AG04450 (cell line): ENCODE measurements at places on chromosomes 1 and 21. TPM values are rescaled to one million over a fixed set of nuclear protein-coding genes. Genes with fewer than 3 reads are reported as not detected.

DNA sequence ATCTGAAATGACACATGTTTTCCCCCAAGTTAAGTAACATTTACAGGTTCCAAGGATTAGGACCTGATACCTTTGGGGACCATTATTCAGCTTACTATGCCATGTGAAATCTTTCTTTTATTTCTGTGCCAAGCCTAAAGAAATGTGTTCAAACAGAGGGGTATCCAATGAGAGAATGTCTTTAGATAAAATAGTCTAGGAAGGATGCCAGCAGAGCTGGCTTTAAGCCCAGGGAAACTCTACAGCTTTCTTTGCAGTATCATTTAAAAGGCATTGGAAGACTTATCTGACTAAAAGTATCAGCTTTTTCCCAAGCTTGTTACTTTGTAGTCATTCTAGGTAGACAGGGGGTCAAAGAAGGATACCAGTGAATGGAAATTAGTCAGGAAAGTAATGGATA lies 860.4 kb downstream of the PLA2G4A start:
- DNase-seq, result peak; percentile 59

DNA sequence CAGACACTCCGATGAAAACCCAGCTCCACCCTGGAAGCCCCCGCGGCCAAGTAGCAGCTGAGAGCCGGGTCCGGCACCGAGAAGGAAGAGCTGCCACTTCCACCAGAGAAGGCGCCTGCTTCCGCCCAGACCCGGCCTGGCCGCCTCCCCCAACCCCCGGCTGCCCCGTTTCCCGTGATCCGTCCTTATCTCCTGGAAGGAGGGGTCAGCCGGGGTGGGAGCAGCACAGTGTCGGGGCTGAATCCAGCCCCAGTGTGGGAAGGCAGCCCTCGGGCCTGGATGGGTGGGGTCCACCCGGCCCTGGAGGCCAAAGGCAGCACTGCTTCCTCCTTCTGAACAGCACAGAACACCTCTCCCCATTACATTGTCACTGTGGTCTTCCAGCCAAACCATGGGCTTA lies 69.4 kb downstream of the MEGF6 start:
- no peak for DNase-seq

GRCh38 chr1:170284512-170284911 lies 138.8 kb downstream of the NTMT2 start:
- DNase-seq, result no peak

DNA sequence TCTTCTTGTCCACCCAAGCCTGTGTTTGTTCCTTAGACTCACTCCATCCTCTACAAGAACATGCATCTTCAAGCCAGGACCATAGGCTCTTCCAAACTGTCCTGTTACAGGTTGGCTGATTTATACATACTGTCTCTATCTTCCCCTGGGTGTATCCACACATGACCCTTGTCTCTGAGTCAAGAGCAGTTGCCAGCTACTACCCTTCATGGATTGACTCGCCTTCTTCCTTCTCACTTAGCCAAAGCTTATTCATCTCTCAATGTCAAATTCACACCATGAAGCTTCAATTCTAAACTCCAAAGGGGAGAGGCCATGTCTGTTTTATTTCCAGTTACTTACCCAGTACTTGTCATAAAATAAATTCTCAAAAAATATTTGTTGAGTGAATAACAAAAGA lies 64.1 kb upstream of the CACHD1 start:
- DNase-seq, result no peak

GRCh38 chr1:78682496-78682895 lies 32.9 kb downstream of the IFI44 start:
- DNase-seq, result no peak

- no peak for DNase-seq
Observed at GRCh38 chr1:2275796-2276536, 47.8 kb downstream of the SKI start.

The LEPR gene
- polyA plus RNA-seq, result 7.4 and 11.1 TPM in 2 replicates

The RXRG gene
- not detected in 2 replicates for polyA plus RNA-seq

The BTBD8 gene
- 3.1 and 5.0 TPM in 2 replicates for polyA plus RNA-seq

The KAZN gene
- 3.7 and 5.2 TPM in 2 replicates for polyA plus RNA-seq
